ENCODE measurements at places on chromosomes 4 and X.
A peak's percentile ranks its signal among the peaks of the same experiment; 100 is the strongest.

GRCh38 chr4:105541420-105541819 is 11.0 kb upstream of the ARHGEF38 start:
- no peak for DNase-seq

DNA sequence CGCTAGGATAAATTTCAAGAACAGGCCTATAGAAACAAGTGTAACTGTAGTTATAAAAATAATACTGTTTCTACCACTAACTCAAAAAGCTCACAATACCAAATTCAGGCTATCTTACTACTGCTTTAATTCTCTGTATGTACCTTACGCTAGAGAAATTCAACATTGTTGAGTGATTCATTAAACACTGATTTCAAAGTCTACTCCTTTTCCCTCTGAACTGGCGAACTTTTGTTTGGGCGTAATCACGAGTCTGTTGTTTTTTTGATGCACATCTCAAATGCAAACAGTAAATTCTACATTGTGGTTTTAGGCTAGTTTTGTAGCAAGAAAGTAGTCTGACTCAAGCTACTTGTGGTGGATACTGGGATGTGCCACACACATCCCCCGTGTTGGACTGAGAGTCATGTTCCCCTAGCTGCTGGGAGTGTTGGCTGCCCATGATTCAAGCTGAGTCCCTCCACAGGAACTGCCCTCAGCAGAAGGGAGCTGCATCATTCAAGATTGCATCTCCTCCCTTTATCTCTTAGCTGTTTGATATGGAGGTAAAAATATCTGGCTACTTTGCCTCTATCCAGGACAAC is 406.1 kb downstream of the RAPGEF2 start:
- no peak for DNase-seq

GRCh38 chr4:78121338-78121904 is 64.3 kb downstream of the FRAS1 start:
- DNase-seq = no peak

GRCh38 chrX:45479835-45480422 is 279.3 kb upstream of the DIPK2B start:
- DNase-seq = no peak

GRCh38 chr4:144710526-144710912 is 64.6 kb downstream of the HHIP start:
- DNase-seq = no peak

- no peak for DNase-seq
These were observed 103.9 kb downstream of the IQCM start for GRCh38 chr4:149711593-149712365.

GRCh38 chr4:110247591-110247990 is 49.2 kb upstream of the ELOVL6 start:
- DNase-seq = no peak

GRCh38 chrX:78139160-78140123 is at the start of gene TAF9B:
Gene TAF9B (minus strand): TSS chrX:78139650. CDS start chrX:78139611, 39 bp downstream.
- peak; percentile 79 for DNase-seq

- no peak for DNase-seq
These were observed 129.9 kb downstream of the TET2 start for GRCh38 chr4:105276361-105277104.

DNA sequence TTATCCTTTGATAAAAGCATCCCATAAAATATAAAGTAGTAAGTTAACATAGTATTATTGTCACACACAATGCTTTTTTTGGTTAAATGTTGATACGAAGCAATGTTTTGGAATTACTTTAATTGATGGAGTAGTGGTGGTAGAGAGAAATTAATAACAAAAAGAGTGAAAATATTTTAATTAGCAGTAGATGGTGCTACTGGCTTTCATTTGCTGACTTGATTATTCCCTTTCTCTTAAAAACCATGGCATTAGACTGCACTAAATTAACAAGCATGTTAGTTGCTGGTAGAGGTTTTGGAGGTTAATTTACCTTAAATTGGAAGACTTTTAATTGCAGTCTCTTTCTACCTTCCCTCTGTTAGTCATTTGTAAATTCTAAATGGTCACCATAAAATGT is 8.9 kb upstream of the DCK start:
- no peak for DNase-seq

DNA sequence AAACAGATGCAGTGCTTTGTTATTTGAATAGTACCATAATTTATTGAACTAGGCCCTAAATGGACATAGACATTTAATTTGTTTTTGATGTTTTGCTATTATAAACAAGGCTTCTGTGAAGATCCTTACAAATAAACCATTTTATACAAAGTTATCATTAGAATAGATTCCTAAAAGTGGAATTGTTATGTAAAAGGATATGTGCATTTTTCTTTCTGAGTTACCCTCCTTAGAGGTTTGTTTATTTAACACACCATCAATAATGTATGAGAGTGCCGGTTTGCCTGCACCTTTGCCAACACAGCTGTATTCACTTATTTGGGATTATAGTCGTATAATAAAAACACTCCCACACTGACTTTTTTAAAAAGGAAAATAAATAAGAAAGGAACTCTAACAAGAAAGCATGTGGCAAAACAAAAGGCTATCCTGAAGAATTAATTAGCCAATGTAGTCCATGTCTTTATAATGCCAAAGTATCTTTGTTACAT is 84.8 kb downstream of the PAK3 start:
- no peak for DNase-seq

DNA sequence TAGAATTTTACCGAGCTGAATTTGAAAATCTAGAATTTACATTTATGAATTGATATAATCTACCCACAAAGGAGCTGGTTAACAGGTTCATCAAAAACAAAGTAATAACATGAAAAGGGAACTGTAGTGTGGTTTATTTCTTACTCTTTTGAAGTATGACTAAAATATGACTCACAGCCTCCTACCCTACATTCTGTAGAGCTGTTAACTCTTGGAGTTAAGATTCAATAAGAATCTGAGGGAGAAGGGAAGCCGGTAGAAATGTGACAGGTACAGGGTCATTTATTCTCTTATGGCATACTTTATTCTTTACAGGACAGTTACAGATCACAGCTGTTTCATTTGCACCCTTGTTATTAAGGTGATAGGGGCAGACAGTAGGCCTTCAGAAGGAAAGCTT is 132.2 kb upstream of the FAM47B start:
- DNase-seq = no peak

DNA sequence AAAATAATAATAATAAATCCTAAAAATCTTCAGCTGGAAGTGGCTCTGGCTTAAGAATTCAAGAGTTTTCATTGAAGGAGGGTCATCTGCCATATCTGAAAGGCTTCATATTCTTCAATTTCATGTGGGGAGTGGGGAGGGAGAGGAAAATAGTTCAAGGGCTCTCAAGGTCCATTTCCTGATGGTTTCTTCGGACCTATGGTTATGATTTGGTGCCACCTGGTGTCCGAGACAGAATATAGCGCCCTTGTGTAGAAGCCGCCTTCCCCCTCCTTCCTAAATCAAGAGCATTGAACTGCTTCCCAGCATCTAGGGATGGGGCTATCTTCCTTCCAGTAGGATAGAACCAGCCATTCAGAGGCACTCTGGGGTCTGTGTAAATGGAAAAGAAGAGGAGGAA is 34.3 kb downstream of the NLGN3 start:
- no peak for DNase-seq

- no peak for DNase-seq
These were observed 48.1 kb upstream of the TLR3 start for GRCh38 chr4:186020793-186021407.

- no peak for DNase-seq
These were observed 307.2 kb downstream of the SLC7A11 start for GRCh38 chr4:137934911-137935310.

GRCh38 chr4:146063143-146063542 is 112.4 kb upstream of the LSM6 start:
- DNase-seq = no peak

Measured in activated effector memory CD4-positive, alpha-beta T cell treated with Interleukin-2 at 50 U/mL for 16 hours (primary cell).